ENCODE measurements at places on chromosomes 1 and 21. TPM values are rescaled to one million over a fixed set of nuclear protein-coding genes. Genes with fewer than 3 reads are reported as not detected.

KCNA2 gene
- polyA plus RNA-seq: 0.46 TPM

ADAM30 gene
- polyA plus RNA-seq: not detected

CSDE1 gene
- 480 TPM for polyA plus RNA-seq

OR6K3 gene
- 0.07 TPM for polyA plus RNA-seq

PRDM15 gene
- 8.4 TPM for polyA plus RNA-seq

AMY1C gene
- not detected for polyA plus RNA-seq

LRP8 gene
- polyA plus RNA-seq: 6.3 TPM

Measured in left renal cortex interstitium (tissue), 4 donors.